ENCODE measurements at places on chromosomes 5 and 9.

DNA sequence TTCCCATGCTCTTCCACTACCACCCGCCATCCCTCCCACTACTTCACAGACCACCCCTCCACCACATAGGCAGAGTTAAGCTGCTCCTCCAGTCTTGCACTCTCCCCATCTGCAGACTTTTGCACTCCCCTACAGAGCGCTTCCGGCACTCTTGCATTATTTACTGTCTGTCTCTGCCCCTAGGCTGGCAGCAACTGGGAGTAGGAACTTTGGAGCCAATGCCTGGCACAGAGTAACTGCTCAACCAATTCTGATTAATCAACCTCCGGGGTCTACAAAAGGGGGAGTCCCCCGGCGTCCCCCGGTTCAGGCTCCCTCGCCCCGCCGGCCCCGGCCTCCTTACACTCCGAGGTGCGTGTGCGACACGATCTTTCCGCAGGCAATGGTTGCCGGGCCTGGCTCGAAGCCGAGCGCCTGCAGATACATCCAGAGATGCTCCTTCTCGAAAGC lies 498 bp downstream of the HAUS6 start:
- DNase-seq, result peak; percentile 19

GRCh38 chr9:113464286-113464660 lies 746 bp downstream of the RGS3 start:
- DNase-seq, result no peak

GRCh38 chr9:534886-535285 lies 306.6 kb upstream of the DMRT1 start:
- no peak for DNase-seq

GRCh38 chr5:118611332-118611945 lies 376.9 kb downstream of the DTWD2 start:
- DNase-seq, result peak; percentile 28

All from HTR-8/SVneo (cell line).